ENCODE measurements at places on chromosomes 2 and 18.

GRCh38 chr2:28801726-28802125 is 8.9 kb upstream of the SPDYA start:
- no peak for DNase-seq

- no peak for DNase-seq
Observed at GRCh38 chr2:134500211-134500935, 218.4 kb downstream of the TMEM163 start.

GRCh38 chr18:53797998-53798495 is 426.4 kb downstream of the MBD2 start:
- DNase-seq, result no peak

DNA sequence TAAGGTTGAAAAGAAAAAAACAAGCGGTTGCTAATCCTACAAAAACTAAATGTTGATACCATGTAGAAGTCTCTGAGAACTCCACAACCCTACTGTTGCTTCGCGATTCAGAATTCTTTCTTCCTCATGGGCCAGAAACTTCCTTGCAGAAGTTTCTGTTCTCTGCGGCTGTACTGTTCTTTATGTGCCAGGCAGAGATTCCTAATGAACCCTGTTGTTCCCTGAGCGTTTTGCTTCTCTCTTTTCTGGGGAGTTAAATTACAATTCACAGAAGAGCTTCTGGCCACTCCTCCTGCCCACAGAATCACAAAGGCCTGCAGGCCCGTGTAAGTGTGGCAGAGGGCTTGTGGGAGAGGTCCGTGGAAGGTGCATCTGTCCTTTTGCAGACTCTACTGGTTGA is 1.8 kb upstream of the THNSL2 start:
- DNase-seq, result no peak

DNA sequence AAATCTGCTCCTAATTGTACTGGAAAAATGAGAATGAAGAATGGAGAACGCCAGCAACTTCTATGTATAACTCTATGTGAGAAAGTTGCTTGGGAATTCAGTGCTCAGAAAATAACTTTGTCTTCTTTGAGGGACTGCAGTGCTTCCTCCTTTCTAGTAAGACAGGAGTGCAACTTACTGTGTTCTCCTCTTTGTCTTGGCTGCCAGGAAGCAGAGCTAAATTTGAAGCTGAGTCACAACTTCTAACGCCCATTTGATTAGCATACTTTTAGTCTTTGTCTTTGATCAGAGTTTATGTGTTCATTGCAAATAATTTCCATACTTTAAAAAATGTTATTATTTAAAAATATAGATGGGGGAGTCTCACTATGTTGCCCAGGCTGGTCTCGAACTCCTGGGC is 6.6 kb downstream of the ARHGAP25 start:
- no peak for DNase-seq

- DNase-seq, result no peak
Observed at GRCh38 chr2:18268400-18268799, 292.1 kb downstream of the RDH14 start.

- no peak for DNase-seq
Observed at GRCh38 chr2:61456070-61456745, 14.7 kb downstream of the USP34 start.

DNA sequence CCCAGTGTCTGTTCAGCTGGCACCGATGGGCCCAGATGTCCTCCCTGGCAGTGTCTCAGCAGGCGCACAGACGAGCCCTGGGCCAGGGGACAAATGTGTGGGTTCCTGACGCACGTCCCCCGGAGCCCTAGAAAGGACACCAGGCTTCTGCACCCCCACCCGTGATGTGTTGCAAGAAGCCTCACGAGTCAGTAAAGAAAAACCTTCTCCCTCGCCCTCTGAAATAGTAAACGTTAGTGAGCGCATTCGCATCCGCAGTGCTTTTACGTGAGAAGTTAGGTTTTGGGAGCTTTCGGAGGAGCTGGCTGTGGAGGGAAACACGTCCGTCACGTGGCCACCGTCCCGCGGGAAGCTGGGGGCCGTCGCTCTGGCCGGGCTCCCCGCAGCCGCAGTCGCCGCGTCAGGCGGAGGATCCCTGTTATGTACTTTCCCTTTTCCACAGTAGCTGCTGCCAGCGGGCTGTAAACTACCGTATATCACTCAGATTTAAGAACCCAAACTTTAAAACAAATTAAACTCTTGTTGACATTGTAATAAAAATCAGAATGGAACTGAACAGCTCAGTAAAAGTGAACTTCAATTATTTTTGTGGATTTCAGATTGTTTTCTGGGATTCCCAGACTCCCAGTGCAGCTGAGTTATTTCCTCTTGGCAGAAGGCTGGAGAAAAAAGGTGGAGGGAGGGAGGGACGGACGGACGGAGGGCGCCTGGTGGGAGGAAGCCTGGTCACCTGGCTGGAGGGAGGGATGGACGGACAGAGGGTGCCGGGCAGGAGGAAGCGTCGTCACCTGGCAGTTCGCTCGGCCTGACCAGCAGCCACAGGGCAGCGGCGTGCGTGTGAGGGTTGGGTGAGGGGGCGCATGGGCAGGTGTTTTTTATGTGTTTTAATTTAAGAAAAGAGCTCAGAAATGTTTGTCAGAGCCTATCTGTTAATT is 112.1 kb downstream of the NFATC1 start:
- no peak for DNase-seq

DNA sequence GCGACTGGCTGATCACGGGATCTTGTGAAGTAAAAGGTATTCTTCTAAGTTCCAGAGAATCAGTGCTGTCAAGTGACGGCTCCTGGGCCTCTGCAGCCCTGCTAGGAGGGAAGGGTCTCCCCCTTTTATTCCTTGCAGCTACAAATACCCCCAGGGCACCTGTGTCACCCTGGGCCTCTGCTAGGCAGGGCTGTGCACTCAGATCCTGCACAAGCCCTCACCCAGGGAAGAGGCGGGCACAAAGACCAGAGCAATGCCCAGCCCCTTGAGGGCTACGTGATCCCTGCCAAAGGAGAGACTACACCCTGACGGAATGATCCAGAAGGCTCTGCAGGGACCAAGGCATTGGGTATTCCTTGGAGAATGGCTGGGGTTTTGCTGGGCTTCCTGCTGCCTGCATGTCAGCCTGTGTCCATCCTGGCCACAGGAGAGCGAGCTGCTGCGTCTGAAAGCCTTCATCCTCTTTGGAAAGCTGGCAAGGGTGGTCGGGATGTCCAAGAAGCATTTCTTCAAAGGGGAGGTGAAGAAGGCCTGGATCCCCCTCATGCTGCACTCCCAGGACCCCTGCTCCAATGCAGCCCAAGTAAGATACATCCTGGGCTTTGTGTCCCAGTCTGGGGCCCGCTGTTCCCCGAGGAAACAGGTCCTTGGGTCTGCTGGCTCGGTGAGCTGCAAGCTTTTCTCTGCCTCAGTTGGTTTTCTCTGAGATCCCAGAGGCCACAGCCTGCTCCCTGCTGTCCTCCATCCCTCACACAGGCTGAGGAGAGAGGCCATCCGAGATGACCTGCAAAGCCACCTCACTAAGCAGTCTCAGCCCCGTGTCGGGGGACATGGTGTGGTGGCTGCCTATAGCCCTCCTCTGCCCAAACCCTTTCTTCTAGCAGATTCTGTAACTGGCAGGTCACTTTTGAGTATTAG is 24.9 kb downstream of the HJURP start:
- no peak for DNase-seq

- no peak for DNase-seq
Observed at GRCh38 chr18:23994361-23994902, 20.1 kb upstream of the TTC39C start.

GRCh38 chr2:44543773-44544725 is 182.3 kb downstream of the CAMKMT start:
- no peak for DNase-seq

GRCh38 chr2:108615480-108616090 is 81.3 kb downstream of the LIMS1 start:
- DNase-seq, result no peak

DNA sequence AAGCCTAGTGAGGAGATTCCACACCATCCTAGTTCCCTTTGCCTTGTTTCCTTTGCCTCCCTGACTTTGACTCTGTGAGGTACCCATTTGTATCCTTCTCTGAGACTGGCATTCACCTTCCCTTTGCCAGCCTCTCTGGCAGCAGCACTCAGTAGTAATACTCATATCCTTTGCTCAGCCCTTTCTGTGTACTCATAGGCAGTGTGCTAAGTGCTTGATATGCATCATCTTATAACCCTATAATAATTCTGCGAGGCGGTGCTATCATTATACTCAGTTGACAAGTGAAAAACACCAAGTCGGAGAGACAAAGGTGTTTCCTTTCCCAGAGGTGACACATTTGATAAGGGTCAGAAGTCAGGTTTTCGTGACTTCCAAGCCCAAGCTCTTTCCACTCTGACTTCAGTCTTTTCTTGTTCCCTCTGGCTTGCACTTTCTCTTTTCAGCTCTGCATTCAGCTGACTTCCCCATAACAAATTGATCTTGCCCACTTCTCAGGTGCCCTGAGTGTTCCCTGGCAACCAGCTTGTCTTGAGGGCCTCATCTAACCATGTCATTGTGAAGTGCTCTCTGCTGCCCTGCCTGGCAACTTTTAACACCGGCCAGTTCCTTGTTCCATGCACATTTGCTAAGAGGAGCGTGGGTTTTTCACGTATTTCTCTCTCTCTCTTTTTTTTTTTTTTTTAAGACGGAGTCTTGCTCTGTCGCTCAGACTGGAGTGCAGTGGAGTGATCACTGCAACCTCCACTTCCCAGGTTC is 94.5 kb upstream of the UPP2 start:
- DNase-seq, result peak; percentile 37

DNA sequence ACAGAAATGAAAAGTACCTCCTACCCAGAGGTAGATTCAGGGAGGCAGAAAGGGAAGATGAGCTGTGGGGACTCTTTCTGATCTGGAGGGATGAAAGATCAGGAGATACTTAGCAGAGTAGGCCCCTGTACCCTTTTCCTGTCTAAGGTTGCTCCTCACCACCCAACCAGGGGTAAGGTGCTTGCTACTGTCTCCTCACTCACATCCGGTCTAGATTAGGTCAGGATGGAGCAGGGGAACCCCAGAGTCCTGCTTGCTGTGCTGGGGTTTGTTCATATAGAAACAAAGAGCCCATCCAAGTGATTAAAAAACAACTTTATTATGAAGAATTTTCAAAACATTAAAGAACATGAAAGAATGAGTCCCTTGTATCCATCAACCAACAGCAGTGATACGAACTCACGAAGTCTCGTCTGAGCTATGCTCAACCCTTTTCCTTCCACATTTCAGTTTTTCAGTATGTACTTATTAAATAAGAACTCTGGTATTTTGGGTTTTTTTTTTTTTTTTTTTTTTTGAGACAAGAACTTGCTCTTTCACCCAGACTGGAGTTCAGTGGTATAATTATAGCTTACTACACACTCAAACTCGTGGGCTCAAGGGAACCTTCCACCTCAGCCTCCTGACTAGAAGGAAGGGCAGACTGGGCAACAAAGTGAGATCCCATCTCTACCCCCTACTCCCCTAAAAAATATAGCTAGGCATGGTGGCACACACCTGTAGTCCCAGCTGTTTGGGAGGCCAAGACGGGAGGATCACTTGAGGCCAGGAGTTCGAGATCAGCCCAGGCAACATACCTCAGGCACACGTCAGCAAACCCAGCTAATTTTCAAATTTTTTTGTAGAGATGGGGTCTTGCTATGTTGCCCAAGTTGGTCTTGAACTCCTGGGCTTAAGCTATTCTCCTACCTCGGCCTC is 28.5 kb upstream of the MCFD2 start:
- peak; percentile 82 for DNase-seq

- DNase-seq, result no peak
Observed at GRCh38 chr2:217941886-217942728, 60.7 kb downstream of the TNS1 start.

DNA sequence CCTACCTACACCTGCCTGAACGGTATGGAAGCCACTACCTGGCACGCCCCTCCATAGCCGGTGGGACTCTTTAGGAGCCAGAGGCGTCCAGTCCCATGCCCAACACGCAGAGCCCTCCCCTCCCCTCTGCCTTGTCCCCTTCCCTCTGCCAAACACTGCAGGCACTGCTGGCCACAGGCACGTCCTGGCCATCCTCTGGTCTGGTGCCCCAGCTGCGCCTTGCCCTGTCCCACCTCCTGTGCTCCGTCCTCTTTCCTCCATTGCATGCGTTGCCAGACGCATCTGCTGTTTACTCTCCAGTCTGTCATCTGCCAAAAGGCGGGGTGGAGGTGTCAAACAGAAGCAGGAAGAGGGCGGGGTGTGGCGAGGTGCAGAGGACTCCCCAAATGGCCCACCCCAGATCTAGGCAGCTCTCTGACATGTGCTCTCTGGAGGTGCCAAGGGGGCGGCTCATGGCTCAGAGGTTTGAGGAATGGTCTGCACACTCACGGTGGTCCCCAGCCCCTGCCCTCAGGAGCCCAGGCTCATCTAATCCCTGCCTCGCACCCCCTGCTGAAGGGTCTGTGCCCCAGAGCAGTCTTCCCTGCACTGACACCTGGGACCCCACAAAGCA is 45.1 kb downstream of the HS6ST1 start:
- DNase-seq, result no peak

GRCh38 chr2:74576863-74577229 is 22.3 kb downstream of the DOK1 start:
- no peak for DNase-seq

GRCh38 chr2:188345020-188345419 is 53.3 kb downstream of the GULP1 start:
- no peak for DNase-seq

DNA sequence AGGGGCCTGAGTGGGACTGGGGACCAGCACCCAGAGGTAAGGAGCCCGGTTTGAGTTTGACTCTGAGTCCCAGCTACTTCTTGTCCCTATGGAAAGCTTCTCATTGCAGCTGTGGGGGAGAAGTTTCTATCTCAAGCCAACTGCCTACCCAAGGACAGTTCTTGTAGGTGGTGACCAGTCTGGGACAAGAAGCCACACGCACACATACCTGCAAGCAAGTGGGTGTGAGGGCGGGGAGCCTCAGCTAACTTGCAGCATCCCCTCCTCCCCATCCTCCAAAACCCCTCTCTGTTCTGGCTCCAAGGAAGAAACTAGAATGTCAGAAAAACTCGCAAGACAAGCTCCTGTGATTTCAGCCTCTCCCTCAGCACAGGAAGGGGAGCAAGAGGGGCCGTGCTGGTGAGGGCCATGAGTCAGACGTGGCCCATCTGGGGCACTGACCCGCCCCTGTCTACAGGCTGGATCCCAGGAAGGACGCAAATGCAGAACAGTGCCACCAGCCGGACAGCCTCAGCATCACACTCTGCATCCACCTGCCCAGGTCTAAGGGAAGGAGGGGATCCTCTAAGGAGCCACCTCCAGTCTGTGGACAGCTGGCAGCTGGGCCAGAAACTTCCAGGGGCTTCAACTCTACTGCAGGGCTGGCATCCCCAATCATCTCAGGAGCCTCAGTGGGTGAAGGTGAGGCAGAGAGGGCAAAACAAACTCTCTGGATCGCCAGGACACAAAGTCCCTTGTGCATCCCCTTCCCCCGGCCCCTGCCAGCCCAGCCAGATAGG is 103.4 kb downstream of the TNS1 start:
- peak; percentile 19 for DNase-seq
